Brain microvascular endothelial cell (primary cell): ENCODE measurements at places on chromosomes 7 and 10.

DNA sequence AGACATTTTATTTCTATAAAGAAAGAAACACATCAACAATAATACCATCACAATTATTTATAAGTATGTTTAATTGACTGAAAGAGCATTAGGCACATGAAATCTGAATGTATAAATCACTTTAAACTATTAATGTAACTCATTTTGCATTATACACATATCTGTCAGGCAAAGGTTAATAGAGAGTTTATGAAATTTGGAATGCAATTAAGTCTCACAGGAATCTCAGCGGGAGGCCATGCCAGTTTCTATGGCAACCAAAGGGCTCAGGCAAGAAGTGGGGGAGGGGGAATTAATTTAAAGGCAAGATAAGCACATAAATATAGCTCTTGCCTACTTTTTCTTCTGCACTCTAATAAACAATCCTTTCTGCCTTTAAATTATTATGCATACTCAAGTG is 152.6 kb downstream of the SLC16A9 start:
- no peak for DNase-seq

- no peak for DNase-seq
Measured at GRCh38 chr7:26398427-26398755, 106.7 kb downstream of the SNX10 start.

DNA sequence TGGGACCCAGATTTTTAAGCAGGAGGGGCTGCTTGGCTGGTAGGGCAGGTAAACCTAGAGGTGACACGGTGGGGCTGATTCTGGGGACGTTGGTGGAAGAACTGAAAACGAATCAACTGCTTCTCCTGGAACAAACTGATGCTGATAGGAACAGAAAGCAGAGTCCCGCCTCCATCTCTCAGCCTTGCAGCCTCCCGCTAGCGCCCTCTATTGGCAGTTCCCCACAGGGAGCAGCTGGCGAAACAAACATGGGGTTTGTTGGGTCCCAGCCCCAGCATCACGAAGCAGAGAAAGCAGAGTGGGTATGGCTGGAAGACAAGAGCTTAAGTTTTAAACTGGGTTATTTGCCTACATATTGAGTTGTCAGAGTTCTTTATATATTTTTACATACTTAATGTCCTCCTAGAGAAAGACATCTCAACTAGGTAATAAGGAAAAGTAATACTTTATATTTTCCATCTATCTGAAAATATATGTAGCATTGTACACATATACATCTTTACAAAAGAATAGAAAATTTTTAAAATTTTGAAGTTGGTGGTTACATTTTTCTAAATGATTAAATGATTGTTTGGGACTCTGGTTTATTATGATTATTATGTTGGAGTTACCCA is 42.3 kb upstream of the FOXI2 start:
- no peak for DNase-seq

DNA sequence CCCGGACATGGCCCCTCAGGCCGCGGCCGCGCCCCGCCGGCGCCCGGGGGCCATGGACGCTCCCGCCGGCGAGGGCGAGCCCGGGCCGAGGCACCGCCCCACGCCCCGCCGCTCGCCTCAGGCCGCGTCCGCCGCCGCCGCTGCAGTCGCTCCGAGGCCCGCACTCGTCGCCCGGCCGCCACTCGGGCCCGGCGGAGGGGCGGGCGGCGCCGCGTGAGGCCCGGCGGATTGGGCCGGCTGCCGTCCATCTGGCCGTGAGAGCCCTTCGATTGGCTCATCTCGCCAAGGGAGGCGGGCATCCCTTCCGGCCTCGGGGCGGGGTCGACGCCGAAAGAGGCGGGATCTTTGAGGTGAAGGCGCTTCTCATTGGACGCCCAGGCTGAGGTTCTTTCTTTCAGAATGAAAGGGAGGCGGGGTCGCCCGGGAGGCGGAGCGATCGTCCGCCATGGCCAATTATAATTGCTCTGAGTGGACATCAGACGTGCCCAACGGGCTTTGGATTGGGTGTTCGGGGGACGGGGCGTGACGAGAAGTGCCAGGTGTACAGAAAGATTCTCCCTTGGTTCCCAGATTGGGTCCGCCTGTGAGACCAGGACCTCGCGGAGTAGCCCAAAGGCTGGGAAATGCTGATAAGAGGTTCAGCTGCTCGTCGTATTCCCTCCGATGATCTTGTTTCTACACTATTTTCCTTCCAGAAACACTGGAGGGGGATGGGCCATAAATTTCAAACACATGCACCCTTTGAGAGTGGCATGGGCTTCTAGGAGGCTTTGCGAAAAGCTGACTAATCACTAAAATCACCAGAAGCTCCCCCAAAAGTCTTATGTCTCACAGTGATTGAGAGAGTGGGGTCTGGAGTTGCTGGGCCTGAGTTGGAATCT is at the start of gene GNA12:
GNA12 (minus strand) TSS at position 156 of the 881 bp plus-strand sequence; CDS start at position 9, 147 bp downstream.
- peak; percentile 99 for DNase-seq

DNA sequence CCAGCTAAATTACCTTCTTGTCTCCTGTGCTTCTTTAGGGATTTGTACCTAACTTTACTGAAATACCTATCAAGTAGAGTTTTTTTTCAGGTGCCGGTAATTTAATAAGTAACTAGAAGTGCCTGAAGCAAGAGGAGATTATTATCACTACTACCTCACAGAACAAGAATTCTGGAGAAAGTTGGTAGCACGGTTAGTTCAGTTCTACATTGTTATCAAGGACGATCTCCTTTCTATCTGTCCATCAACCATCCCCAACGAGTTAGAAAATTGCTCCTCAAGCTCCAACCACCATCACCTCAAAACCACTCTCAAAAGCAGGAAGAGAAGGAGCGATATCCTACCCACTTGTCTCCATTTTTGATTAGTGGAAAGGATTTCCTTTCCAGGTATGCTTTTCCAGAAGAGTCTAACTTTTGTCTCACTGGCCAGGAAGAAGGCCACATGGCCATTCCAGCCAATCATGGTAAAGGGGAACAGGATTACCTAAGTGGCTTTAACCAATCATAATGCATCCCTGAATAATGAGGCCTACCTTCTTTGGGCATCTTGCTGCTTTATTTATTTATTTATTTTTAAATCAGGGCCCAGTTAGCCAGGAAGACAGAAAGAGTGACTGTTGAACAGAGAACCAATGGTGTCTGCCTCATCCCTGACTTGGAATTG is 265.2 kb downstream of the SNX13 start:
- DNase-seq: no peak

GRCh38 chr10:24255115-24255880 is 46.4 kb downstream of the KIAA1217 start:
- DNase-seq: no peak

GRCh38 chr10:92990615-92991014 is 70.0 kb upstream of the CYP26C1 start:
- peak; percentile 31 for DNase-seq

GRCh38 chr7:151110236-151110940 is 24.1 kb downstream of the AGAP3 start:
- DNase-seq: no peak
